ENCODE measurements at places on chromosomes 3 and 15.

- no peak for DNase-seq
These were observed 420.9 kb downstream of the MAGI1 start for GRCh38 chr3:65617787-65618186.

DNA sequence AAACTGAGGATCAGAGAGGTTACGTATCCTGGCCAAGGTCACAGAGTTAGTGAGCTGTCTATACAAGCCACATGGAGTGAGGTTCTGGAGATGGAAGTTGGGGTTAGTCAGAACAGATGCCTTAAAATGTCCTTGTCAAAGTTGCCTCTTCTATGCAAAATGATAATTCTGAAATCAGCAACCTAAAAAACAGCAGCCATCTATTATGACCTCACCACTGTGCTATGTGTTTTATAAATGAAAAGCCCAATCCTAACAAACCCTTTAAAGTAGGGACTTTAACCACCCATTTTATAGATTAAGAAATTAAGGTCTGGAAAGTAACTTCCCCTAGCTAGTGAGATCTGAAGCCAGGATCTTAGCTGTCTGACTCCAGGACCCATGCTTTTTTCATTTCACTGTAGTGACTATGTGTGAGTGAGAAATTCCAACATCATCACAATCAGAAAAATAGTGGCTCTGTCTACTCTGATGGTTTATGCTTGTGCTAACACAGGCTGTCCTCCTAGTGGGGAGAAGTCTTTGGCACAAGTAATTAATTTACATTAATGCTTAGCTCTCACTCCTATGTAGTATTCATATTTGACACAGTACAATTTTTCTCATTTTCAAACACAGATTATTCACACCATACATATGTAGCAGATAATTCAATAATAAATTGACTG, 143.6 kb downstream of the ANO10 start:
- no peak for DNase-seq

DNA sequence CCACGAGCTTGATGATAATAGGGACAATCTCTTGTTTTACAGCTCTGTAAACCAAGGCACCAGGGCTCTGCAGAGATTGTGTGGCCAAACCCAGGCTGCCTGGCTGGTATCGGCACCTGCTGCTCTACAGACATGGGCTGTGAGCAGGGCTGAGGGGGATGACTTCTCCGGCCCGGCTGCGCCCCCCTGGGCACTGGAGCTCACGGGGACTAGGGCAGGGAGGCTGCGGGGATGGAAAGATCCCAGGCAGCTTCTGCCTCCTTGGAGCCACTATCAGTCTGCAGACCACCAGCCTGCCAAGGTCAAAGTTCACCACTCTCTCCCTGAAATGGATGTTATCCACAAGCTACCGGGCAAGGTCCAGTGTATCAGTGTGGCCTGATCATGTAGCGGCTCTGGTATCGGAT, 22.0 kb upstream of the PIGZ start:
- DNase-seq: no peak

DNA sequence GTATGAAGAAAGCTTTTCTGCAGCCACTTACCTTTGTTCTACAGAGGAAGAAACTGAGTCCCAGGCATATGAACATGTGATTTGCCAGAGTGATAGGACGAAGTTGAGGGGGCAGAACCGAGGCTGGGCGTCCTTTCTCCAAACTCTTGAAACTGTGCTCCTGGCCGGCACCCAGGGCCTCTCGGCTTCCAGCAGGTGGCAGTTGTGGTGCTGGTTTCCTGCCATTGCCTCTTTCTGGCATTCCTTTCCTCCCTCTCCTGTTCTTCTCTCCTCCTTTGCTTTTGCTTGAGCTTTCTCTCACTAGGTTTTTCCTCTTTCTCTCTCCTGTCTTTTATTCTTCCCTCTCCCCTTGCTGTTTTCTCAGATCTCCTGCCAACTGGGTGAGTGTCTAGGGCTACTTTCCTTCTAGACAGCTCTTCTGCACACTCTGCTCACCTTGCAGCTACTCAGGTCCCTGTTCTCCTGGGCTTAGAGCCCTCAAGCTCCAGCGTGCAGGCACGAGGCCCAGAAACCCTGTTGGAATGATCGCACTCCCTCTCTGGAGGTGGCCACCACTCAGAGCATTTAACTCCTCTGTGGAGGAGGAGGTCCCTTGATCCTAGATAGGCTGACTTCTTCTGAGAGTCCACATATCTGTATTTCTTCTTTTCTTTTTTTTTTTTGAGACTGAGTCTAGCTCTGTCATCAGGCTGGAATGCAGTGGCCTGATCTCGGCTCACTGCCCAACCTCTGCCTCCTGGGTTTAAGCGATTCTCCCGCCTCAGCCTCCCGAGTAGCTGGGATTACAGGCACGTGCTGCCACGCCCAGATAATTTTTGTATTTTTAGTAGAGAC, 26.2 kb downstream of the TRAK1 start:
- no peak for DNase-seq

GRCh38 chr3:196662711-196663571, 23.4 kb downstream of the NRROS start:
- no peak for DNase-seq

DNA sequence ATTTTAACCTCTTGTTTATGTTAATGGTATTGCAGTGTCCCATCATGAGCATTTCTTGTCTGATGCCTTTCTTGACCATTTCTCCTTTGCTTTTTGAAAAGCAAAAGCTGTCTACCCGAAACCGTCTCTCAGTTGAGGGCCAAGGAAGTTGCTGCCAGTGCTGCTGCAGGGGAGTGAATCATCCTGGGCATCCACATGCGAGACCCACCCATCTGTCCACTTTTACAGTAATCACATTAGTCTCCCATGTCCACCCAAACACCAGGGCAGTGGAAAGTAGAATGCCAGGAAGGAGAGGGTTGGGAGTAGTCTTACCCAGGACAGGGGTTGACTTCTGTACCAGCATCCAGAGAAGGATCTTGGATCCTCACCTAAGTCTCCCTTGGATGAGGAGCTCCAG, 48.6 kb upstream of the TEX264 start:
- DNase-seq: no peak

- no peak for DNase-seq
These were observed 300.1 kb upstream of the PROK2 start for GRCh38 chr3:72085036-72085435.

GRCh38 chr3:149771652-149772271, 19.5 kb upstream of the COMMD2 start:
- DNase-seq: peak; percentile 46

- DNase-seq: no peak
These were observed 4.6 kb downstream of the MYRIP start for GRCh38 chr3:39814007-39814406.

DNA sequence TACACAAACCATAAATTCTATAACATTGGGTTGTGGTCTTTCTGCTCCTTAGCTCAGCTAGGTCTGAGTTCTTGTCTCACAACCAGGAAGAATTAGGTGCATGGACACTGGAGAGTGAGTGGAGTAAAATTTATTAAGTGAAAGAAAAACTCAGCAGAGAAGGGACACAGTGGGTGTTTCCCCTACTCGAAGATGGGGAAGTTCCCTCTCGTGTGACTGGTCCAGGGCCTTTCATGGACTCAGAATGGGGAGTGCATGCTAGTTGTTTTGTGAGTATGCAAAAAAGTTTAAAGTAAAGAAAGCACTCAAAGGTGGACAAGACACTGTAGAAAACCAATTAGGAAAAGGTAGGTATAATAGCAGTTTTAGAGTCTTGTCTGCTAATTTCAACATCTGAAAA, 215.5 kb upstream of the RORA start:
- DNase-seq: no peak

- DNase-seq: no peak
These were observed 28.0 kb upstream of the GABRA5 start for GRCh38 chr15:26838742-26839460.

DNA sequence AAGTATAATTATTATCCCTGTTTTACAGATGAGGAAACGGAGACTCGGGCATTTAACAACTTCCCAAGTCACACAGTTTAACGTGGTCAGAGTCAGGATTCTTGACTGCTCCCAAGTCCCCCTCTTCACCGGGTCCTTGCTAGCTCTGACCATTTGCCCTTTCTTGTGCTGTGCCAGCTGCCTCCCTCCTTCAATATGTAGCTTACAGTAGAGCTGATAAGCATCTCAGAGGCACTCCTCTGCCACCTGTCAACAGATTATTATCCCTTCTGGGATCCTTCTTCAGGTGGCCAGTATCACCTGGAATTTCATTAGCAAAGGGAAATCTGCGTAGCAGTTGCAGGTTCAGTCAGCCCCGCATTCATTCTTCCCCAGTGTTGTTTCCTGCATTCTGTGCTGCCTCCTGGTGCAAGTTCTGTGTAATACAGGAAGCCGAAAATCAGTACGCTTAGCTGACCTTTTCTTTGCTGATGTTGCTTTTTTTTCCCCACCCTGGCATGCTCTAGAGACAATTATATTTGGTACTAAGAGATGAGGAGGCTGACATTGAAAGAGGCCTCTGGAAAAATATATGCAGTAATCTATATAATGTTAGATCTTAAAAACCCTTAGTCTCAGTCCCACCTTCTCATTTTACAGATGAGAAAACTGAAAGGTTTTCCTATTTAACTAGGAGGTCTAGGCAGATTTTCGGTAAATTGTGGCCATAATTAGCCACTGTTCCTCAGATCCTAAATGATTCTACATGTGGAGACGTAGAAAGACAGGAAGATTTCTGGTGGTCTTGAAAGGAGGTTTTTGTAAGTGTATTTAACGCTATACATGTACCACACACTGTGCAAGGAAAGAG, 24.8 kb downstream of the TMOD2 start:
- peak; percentile 30 for DNase-seq

DNA sequence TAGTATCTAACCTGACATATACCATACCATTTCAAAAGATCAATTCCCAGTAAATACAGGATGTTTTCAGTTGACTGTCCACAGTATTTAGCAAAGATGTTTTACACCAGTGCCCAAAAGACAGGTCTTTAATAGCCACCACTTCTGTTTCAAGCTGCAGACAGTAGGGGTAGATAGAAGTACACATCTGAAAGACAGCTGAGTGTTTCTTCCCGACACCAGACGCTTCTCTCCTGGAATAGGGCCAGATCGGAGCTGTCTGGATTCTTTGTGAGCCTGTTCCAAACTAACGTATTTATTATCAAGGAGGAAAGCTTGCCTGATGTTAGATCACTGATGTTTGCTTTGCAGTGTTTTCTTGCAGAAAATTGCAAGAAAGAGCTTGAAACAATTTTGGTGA, 136.1 kb upstream of the RBMS3 start:
- no peak for DNase-seq

DNA sequence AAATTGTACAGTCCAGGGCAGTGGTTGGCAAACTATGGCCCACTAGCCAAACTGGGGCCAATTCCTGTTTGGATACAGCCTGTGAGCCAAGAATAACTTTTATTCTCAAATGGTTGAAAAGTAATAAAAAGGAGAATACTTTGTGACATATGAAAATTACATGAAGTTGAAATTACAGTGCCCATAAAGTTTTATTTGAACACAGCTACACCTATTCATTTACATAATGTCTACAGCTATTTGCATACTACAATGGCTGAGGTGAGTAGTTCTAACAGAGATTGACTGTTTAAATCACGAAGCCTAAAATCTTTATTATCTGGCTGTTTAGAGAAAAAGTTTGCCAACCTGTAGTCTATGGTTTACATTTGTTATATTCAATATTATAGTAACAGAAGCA, 600.1 kb downstream of the MAGI1 start:
- no peak for DNase-seq

DNA sequence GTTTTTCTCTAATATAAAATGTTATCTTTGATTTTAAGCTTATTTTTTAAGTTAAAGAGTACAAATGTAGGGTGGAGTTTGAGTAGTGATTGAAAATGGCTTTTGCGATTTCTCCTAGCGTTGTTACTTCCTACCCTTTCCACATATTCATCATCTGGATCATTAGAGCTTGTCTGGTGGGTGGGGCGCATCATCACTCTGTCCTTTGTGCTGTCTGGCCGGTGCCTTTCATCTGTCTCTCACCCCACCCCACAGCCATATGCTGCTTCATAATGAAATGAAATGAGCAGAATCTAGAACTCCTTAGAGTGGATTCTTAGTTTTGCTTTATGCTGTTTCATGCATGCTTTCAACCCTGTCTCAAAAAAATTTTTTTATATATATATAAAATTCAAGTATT, 44.3 kb downstream of the ATP1B3 start:
- no peak for DNase-seq

- DNase-seq: no peak
These were observed 58.3 kb downstream of the TASOR start for GRCh38 chr3:56624725-56625124.

DNA sequence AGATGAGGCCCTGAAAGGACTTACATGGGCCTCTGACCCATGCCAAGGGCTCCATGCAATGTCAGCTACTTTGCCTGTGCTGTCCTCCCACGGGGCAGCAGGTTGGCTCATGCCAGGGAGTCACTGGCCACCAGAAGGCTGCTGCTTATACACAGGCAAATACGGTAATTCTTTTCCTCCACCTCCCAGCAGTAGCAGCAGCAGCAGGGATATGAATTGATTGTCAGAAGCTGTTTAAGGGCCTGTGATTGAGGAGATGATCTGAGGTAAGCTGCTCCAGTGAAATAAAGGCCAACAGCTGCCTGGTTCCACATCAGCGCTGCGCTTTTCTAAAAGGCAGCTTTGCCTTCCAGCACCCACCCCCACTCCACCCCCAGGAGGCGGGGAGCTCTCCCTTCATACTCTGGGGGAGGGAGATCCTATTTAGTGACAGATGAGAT, 250.5 kb downstream of the SHQ1 start:
- no peak for DNase-seq

DNA sequence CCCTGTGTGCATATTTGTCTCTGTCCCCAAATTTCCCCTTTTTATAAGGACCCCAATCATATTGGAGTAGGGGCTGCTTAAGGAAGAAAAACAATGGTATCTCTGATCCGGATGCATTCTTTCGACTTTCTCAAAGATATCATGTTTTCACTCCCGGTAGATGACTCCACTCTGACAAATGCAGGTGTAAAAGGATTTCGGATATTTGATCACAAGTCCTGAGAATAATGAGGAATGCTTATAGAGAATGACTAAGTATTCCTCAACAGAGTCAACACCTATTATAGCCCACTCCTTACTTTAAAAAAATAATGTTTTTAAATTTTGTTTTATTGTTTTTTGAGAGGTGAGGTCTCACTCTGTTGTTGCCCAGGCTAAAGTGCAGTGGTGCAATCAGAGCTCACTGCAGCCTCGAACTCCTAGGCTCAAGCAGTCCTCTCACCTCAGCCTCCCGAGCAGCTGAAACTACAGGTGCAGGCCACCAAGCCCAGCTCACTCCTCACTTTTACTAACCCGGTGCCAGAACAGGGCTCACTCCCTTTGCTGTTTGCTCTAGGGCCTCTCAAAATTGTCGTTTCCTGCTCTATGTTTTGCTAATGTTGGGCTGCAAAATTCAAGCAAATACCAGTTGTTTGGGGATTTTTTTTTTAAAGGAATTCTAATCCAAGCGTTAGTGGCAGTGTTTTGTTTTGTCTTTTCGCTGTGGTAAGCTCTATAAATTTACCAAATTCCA, 24.6 kb downstream of the COL8A1 start:
- no peak for DNase-seq

GRCh38 chr3:12890610-12891390, 49.4 kb upstream of the RPL32 start:
- no peak for DNase-seq

- DNase-seq: no peak
These were observed 120.1 kb upstream of the NMNAT3 start for GRCh38 chr3:139797724-139798343.

- no peak for DNase-seq
These were observed 43.2 kb upstream of the INSYN1 start for GRCh38 chr15:73796331-73796831.

Data from CD8-positive, alpha-beta memory T cell (primary cell).